ENCODE measurements at places on chromosomes 12 and 14.

DNA sequence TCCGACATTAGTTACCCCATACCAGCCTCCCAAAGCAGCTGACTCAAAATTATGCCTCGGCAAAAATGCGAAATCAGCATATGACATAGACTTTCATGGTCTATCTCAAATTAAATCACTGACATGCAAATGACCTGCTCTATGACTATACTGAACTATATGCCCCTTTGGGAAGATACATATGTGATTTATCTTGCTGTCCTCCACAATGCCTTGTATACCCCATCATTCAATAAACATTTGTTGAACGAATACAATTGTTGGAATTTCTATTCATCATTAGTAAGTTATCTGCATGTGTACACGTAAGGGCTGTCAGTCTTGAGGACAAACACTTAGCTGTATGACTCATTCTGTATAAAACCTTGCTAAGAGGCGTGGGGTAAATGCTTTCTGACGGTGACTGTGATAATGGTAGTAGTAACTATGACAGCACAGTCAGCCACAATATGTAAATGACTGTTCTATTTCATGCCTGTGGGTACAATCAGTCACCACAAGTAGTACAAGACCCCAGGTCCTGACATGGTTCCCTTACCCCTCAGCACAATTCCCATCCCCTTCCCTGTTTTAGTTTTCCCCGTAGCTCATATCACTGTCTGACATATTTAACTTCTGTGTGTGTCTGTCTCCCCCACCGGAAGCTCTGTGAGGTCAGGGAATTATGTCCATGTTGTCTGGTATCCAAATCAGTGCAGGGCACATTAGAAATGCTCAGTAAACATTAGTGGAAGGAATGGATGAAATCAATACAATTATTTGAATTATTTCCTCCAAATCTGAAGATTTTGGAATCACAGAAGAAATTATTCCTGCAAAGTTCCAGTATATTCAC lies 42.8 kb downstream of the STXBP6 start:
- DNase-seq = peak; percentile 86

GRCh38 chr12:18794000-18794399 lies 56.1 kb downstream of the CAPZA3 start:
- DNase-seq = no peak

DNA sequence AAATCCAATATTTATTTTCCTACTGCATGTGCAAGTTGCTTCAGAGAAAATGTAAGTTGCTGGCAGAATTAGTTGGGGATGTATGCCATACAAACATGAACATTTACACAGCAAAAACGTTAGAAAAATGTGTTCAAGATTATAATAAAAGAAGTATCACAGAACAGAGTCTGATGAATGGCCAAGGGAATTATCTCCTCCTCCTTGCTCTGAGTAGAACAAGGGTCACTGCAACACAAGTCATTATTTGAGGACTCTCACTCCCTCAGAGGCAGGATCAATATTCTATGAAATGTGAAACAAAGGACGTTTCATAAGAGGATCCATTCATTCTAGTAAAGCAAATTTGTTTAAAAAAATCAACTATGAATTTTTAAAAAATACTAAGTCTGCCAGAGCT lies 177.8 kb downstream of the PRKD1 start:
- DNase-seq = no peak

DNA sequence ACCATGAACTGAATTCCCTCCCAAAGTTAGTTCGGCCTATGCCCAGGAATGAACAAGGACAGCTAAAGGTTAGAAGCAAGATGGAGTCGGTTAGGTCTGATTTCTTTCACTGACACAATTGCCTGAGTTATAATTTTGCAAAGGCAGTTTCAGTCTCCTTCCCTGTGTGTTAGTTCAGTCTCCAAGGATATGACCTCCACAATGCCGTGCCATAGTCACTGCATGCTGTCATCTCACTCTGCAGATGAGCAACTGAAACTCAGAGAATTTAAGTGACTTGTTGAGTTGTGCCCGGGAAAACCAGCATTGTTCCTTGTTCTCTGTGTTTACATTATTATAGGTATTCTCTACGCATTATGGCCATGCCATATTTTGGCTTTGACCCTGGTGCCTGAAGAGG lies 10.1 kb upstream of the SERPINA1 start:
- DNase-seq = no peak

GRCh38 chr14:37411079-37411735 lies 183.8 kb downstream of the FOXA1 start:
- DNase-seq = no peak
